H1 (cell line): ENCODE measurements at places on chromosomes 6 and 20. TPM values are rescaled to one million over a fixed set of nuclear protein-coding genes. Genes with fewer than 3 reads are reported as not detected.

DNA sequence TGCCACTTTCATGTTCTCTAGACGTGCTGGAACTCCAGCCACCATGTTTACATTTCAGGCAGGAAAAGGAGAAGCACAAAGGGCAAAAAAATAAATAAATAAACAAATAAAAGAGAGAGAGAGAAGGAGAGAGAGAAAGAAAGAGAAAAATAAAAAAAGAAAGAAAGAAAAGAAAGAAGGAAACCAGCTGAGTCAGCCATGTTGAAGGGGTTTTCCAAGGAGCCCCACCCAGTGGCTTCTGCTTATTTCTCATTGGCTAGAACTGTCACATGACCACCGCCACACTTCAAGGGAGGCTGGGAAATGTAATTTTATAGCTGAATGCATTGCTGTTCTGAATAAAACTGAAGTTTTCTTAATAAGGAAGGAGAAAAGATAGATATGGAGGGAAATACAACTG lies 71.1 kb downstream of the BFSP1 start:
- DNase-seq: peak; percentile 7

GRCh38 chr6:37551867-37552266 lies 52.2 kb upstream of the CCDC167 start:
- no peak for DNase-seq

- peak; percentile 56 for DNase-seq
Observed at GRCh38 chr20:52047811-52048764, 143.5 kb downstream of the ZFP64 start.

VNN1 gene
- polyA plus RNA-seq: not detected in 2 replicates

AKAP12 gene
- polyA plus RNA-seq: 10.6 and 14.6 TPM in 2 replicates

GRCh38 chr6:157898169-157898568 lies 75.1 kb downstream of the SNX9 start:
- no peak for DNase-seq

DNA sequence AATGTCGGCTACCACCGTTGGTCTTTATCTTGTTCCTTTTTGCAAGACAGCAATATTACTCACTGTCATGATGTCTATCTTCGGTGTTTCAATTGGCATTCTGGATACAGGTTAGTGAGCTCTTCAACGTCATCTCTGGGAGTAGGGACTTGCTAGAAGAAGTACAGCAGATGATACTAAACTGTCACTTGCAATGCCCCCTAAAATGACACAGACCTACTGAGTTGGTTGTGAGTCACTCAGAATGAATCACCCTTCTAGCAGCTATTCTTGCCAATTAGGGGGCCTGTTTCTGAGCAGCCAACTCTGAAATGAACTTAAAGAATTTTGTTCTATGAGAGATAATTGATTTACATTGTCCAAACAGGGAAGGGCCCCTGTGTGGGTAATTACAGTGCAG lies 176.5 kb downstream of the SLC16A10 start:
- no peak for DNase-seq

DNA sequence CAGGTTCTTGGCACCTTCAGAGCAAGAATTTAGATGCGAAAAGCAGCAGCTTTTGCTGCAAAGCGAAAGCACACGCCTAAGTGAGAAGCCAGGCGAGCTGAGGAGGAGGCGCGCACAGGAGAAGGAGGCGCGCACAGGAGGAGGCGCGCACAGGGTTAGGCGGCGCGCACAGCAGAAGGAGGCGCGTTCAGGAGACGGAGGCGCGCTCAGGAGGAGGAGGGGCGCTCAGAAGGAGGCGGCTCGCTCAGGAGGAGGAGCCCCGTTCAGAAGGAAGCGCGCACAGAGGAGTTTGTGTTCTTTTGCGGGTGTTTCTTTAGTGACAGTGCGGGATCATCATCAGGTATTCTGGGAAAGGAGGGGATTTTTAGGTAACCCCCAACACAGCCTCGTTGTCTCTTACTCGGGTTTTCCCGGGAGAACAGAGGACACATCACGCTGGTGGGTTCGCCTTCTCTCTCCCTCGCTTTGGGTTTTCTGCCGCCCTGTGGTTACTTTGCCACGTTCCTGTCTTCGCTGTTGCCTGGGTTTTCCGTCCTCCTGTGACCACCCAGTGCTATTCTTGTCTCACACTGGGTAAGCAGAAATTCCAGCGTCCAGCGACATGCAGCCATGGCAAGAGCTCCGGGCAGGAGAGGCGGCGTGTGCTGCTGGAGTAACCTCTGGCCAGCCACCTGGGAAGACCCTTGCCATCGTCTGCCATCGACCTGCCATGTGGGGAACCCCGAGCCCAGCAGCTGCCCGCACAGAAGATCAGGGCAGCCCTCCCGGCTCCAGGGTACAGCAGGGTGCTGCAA lies 47.0 kb downstream of the WDR27 start:
- no peak for DNase-seq

ALDH8A1 gene
- 0.08 and 0.09 TPM in 2 replicates for polyA plus RNA-seq
